ENCODE measurements at places on chromosomes 2 and 18. TPM values are rescaled to one million over a fixed set of nuclear protein-coding genes. Genes with fewer than 3 reads are reported as not detected.

DNA sequence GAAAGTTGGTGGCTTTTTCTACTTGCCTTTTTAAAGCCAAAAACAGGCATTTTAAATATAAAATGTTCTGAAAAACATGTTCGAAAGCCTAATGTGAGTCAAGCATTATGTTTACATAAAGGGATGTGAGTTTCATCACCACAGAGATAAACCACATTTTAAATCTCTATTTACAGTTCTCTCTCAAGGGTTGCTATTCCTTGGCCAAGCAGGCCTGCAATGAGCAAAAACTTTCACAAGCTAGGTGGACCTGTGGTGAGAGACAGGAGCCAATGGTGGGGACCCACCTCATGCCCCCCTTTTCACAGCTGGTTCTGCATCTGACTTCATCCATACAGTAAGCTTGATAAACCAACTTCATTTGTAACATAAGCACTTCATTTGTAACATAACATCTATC lies 65.1 kb downstream of the CUL3 start:
- H3K4me1 ChIP-seq, result no peaks in the 10 kb centered on the region
- H3K27ac ChIP-seq, result no peak overlapping the region
- DNase-seq, result no peak
- H3K27me3 ChIP-seq, result no peaks in the 10 kb centered on the region
- no peak overlapping the region for H3K4me3 ChIP-seq

- no peaks in the 10 kb centered on the region for H3K36me3 ChIP-seq
- DNase-seq, result no peak
- no peaks in the 10 kb centered on the region for H3K4me1 ChIP-seq
- no peak overlapping the region for H3K27ac ChIP-seq
- no peak overlapping the region for H3K4me3 ChIP-seq
Measured at GRCh38 chr2:17388798-17389197, 129.4 kb downstream of the RAD51AP2 start.

DNA sequence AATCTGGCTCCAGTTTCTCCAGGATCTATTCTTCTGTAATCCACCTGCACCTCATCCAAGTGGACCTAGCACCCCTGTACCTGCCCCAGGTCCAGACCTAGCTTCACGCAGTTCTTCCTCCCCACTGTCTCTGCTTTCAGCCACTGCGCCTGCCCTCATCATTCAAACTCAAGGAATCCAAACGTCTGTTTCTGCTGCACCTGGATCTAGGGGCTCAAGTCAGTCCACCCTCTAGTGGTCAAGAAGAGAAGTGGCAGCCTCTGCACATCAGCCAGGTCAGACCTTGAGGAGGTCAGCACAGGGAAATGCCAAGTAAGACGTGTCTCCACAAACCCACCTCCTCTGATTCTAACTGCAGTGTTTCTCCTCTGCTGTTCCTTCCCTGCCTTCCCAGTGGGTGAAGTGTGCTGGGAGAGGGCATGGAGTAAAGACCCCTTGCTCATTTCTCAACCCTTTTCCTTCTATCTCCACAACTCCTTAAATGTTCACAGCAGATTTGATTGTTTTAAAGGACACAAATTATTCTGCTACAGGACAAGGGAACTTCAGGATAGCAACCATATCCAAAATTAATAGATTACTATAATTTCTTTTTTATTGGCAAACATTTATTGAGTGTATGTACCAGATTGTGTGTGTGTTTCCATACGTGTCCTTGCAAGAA lies 8.6 kb upstream of the RNF152 start:
- no peaks in the 10 kb centered on the region for H3K4me1 ChIP-seq
- H3K36me3 ChIP-seq, result no peaks in the 10 kb centered on the region
- no peak overlapping the region for H3K27ac ChIP-seq

GRCh38 chr2:37623406-37623805 lies 48.0 kb downstream of the CDC42EP3 start:
- H3K27me3 ChIP-seq, result no peaks in the 10 kb centered on the region
- no peak overlapping the region for H3K4me3 ChIP-seq
- no peak overlapping the region for H3K27ac ChIP-seq
- peaks cover 6% of the 10 kb centered on the region for H3K4me1 ChIP-seq
- no peaks in the 10 kb centered on the region for H3K36me3 ChIP-seq
- DNase-seq, result no peak

DNA sequence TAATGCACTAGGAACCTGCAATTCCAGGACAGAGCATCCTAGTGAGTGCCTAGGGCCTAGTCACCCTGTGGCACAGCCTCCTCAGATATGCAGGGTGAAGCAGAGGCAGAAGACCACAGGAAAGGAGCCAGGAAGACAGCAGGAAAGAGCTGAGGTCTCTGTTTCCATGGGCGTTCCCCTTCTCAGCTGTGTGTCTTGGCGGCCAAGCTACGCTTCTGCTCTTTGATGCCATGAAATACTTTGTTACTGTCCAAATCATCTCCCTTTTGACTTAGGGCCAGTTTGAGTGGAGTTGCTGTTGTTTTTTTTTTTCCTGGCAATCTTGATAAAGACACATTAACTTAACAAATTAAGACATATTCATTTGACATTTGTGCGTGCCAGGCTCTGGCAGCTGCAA lies 67.3 kb downstream of the APOB start:
- no peak overlapping the region for H3K4me3 ChIP-seq
- peak overlapping the region; percentile 16 for H3K27ac ChIP-seq
- no peaks in the 10 kb centered on the region for H3K27me3 ChIP-seq
- H3K4me1 ChIP-seq, result no peaks in the 10 kb centered on the region
- DNase-seq, result no peak

DNA sequence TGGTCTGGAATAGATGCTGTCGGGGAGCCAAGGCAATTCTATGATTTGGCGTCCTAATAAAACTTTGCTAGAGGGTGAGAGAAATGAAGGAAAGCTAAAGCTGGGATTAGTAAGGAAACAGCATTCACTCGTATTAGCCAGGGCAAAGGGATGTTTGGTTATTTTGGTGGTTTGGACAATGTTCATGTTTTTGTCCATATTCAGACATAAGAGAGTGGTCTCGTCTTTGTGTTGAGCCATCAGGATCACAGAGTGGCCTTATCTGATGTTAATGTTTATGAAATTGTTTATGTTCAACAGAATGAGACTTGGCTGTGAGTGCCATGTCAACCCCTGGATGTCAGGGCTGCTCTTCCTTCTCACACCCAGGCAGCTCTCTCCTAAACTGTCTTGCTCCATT lies 58.9 kb upstream of the EPC2 start:
- DNase-seq, result no peak
- no peaks in the 10 kb centered on the region for H3K4me1 ChIP-seq
- no peaks in the 10 kb centered on the region for H3K36me3 ChIP-seq
- no peaks in the 10 kb centered on the region for H3K27me3 ChIP-seq
- no peak overlapping the region for H3K27ac ChIP-seq

GRCh38 chr2:205746420-205746785 lies 64.1 kb downstream of the NRP2 start:
- no peak for DNase-seq
- H3K36me3 ChIP-seq, result peaks cover 21% of the 10 kb centered on the region
- H3K27ac ChIP-seq, result no peak overlapping the region
- H3K27me3 ChIP-seq, result peaks cover 3% of the 10 kb centered on the region

DNA sequence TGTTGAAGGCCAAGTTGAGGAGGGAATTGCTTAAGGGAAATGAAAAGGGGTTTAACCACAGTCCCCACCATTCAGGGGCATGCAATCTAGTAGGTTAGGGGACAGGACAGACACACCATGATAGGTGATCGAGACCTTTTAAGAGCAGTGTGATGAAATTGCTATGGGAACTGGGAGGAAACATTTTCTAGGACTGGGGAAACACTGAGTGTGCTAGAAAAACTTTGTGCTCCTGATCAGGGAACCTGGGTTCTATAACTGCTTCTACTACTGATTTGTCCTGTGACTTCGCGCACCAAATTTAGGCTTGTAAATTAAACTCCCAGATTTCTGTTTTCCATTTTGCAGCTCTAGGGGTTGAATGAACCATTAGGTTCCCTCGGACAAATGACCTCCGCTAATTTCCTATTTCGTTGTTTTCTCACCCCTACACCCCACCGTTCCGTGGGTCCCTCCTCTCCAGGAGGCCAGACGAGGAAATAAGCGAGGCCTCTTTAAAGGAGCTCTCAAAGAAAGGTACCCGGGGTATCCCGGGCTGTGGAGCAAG lies 371 bp upstream of the LCLAT1 start:
- no peaks in the 10 kb centered on the region for H3K36me3 ChIP-seq
- no peak for DNase-seq
- H3K27ac ChIP-seq, result peak overlapping the region; percentile 42
- H3K4me1 ChIP-seq, result peaks cover 5% of the 10 kb centered on the region

- H3K27ac ChIP-seq, result no peak overlapping the region
- no peaks in the 10 kb centered on the region for H3K27me3 ChIP-seq
- DNase-seq, result no peak
- no peaks in the 10 kb centered on the region for H3K36me3 ChIP-seq
- no peaks in the 10 kb centered on the region for H3K4me1 ChIP-seq
- no peak overlapping the region for H3K4me3 ChIP-seq
Measured at GRCh38 chr2:205543937-205544702, 138.2 kb upstream of the NRP2 start.

- H3K27ac ChIP-seq, result no peak overlapping the region
- no peaks in the 10 kb centered on the region for H3K4me1 ChIP-seq
- DNase-seq, result peak; percentile 1
- peaks cover 17% of the 10 kb centered on the region for H3K36me3 ChIP-seq
Measured at GRCh38 chr2:32523686-32524085, 104.2 kb upstream of the TTC27 start.

DNA sequence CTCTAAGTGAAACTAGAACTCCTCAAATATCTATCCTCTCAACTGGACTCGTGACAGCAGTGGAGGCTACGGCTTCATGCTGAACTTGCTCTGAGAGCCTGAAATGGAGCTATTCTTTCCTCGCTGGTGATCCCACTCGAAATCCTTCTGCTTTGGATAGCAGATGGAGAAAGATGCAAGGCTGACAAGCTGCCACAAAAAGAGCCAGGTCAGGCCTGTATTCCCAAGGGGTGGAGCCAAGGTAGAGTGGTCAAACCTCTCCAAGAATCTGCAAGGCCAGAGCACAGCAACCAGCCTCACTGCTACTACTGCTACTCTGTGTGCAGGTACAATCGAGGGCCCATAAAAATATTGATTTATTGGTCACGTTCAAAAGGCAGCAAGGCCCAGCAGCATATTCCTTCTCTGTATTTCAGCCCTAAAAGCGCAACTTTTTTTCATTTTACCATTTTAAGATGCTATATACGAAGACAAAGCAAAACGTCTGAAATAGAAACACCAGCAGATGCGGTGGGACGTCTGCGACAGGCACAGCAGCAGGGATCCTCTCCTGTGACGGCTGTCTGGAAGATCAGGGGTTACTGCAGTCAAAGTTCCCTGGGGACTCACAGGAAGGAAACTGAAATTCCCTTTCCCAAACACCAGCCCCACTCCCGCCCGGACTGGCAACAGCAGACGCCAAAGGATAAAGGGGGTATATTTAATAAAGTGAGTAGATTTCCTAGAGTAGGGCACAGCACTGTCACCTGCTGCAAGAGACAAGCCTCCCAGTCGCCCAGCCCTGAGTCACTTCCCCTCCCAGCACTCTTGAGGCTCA lies 2.4 kb downstream of the SPRED2 start:
- H3K27ac ChIP-seq, result peak overlapping the region; percentile 72
- peak; percentile 38 for DNase-seq

GRCh38 chr2:196217116-196217515 lies 45.7 kb upstream of the STK17B start:
- no peak overlapping the region for H3K4me3 ChIP-seq
- no peak overlapping the region for H3K27ac ChIP-seq
- no peak for DNase-seq
- no peaks in the 10 kb centered on the region for H3K36me3 ChIP-seq

DNA sequence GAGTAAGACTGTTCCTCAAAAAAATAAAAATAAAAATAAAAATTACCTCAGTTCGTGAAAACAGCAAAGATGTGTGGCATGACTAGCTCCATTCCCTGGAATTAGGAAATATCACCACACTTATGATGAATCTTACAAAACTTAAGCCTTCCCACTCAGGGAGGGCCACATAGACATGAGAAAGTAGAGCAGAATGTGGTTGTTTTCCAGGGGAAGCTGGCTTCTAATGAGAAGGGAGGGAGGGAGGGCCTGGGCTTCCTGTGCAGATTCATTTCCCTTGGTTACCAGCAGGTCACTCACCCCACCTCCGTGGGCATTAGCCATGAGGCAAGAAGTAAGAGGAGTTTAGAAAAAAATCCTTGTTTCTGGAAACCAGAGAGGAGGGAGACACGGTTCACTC lies 95.9 kb upstream of the RMDN2 start:
- H3K36me3 ChIP-seq, result no peaks in the 10 kb centered on the region
- H3K4me3 ChIP-seq, result no peak overlapping the region
- DNase-seq, result no peak
- H3K27me3 ChIP-seq, result no peaks in the 10 kb centered on the region
- H3K4me1 ChIP-seq, result peaks cover 3% of the 10 kb centered on the region

GRCh38 chr2:72911256-72911655 lies 6.1 kb upstream of the EMX1 start:
- no peaks in the 10 kb centered on the region for H3K36me3 ChIP-seq
- H3K27me3 ChIP-seq, result peaks cover 81% of the 10 kb centered on the region
- H3K4me3 ChIP-seq, result no peak overlapping the region
- H3K4me1 ChIP-seq, result peaks cover 12% of the 10 kb centered on the region
- DNase-seq, result no peak
- no peak overlapping the region for H3K27ac ChIP-seq

DNA sequence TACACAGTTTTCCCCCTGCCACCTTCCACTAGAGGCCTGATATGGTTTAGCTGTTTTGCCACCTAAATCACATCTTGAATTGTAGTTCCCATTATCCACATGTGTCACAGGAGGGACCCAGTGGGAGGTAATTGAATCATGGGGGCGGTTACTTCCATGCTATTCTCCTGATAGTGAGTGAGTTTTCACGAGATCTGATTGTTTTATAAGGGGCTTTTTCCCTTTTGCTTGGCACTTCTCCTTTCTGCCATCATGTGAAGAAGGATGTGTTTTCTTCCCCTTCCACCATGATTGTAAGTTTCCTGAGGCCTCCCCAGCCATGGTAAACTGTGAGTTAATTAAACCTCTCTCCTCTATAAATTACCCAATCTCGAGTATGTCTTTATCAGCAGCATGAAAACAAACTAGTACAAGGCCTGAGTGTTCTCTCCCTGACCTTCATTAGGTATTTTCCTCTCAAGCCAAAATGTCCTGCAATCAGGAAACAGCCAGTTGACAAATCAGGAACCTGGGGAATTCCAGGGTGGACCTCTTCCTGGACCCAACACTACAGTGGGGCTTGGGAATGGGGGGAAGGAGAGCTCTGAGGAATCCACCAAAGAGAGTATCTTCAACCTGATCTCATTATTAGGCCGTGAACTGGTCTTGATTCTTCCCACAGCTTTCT lies 129.9 kb downstream of the TXNL1 start:
- no peaks in the 10 kb centered on the region for H3K36me3 ChIP-seq
- H3K27ac ChIP-seq, result no peak overlapping the region
- H3K4me1 ChIP-seq, result no peaks in the 10 kb centered on the region
- H3K27me3 ChIP-seq, result no peaks in the 10 kb centered on the region
- H3K4me3 ChIP-seq, result no peak overlapping the region
- no peak for DNase-seq

The RAD51AP2 gene
- 1.1 TPM for polyA plus RNA-seq

The LINC00305 gene
- not detected for polyA plus RNA-seq

The CNGA3 gene
- polyA plus RNA-seq, result 15.2 TPM

The ZAP70 gene
- polyA plus RNA-seq, result 2.1 TPM

The HOXD10 gene
- polyA plus RNA-seq, result 0.92 TPM

The CLEC4F gene
- polyA plus RNA-seq, result not detected

Data from spinal cord (tissue), 10 donors.